ENCODE measurements at places on chromosomes 11 and 22.

DNA sequence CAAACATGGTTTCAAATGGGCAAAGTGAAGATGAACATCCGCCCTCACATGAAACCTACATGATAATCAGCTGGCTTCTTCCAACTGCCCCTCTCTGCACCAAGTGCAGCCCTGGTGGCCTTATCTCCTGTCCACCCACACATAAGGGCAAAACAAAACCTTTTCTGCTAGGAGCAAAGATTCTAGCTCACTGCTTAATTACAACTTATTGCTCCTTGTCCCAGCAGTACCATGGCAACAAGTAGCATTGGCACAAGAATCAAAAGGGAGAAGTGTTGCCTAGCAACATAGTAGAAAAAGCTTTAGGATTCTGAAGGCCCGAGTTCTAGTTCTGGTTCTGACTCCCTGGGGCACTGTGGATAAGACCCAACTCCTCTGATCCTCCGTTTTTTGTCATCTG is 68.7 kb upstream of the BMAL1 start:
- no peak for DNase-seq

GRCh38 chr22:49667236-49667635 is 160.4 kb downstream of the BRD1 start:
- DNase-seq: peak; percentile 52

GRCh38 chr11:2885017-2885677 is 428 bp downstream of the CDKN1C start:
- DNase-seq: peak; percentile 63

DNA sequence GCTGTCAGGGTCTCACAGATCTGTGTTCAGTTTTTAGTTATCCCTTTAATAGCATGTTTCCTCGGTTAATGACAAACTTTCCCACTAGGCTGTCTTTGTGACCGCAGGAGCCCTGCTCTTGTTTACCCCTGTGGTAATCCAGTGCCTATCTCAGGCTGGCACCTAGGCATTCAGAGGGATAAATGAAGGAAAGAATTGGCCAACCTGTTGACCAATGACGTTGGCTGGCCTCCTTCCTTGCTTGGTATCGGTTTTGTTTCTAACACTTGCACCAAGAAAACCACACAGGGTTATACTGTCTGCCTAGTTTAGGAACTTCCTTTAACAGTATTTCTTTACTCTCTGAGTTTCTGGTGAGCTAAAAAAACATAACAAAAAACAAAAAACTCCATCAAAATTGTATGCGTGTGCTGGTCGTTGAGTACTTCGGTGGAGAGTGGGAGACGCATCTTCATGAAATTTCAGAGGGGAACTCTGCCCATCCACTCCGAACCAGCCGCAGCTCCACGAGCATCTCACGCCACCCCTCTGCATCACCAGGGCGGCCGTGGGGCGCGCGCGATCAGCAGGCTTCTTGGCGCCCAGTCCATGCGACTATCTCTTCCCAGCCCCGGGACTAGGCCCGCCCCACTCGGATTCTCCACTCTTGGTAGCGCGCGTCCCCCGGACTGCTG is 563 bp upstream of the ENDOD1 start:
- DNase-seq: no peak

GRCh38 chr11:69387409-69387885 is 93.5 kb downstream of the MYEOV start:
- DNase-seq: no peak

DNA sequence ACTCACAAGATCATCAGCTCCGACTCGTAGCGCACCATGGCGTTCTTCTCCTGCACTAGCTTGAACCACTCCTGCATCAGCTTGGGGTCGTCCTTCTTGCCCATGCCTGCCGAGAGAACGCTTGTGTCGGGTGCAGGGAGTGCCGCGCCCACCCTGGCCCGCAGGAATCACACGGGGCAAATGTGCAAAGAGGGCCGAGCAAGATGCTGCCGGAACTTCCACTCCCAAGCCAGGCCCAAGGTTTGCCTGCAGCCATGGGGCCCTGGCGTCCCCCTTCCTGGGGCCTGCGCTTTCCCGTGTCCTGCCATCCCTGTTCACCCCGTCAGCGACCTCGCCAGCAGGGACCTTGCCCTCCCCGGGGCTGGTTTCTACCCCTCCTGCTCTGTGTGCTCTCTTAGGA is 16.9 kb upstream of the BID start:
- DNase-seq: no peak

DNA sequence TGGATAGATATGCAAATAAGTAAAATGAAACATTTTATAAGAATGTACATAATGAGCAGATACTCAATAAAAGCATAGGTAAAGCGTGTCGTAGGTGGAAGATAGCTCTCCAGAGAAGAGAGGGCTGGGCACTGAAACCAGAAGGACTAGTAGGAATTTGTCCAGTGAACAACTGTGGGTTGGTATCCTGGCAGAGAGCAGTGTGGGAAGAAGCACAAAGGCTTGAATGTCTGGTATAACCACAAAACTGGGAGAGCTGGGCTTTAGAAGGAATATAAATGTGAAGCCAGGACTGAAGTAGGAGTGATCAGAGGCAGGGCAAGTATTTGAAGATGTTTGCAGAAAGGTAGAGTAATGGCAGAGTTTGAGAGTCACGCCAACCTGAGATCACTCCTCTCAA is 33.1 kb upstream of the CARD16 start:
- DNase-seq: no peak

DNA sequence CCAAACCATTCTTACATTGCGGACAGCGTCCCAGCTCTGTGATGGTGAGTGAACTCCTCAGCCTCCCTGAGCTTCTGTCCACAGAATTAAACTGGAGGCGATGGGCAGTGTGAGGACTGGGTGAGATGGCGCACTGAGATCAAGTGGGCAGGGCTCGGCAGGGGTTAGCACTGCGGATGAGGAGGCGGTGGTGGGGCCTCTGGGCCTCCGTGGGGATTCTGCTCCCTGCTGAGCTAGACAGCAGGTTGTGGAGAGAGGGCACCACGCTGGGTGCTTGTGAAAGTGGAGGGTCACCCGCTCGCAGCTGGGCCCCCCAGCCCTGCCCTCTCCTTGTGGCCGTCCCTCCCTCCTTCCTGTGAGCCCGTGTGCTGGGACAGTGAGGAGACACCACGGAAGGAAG is 25.6 kb upstream of the PARVG start:
- no peak for DNase-seq

DNA sequence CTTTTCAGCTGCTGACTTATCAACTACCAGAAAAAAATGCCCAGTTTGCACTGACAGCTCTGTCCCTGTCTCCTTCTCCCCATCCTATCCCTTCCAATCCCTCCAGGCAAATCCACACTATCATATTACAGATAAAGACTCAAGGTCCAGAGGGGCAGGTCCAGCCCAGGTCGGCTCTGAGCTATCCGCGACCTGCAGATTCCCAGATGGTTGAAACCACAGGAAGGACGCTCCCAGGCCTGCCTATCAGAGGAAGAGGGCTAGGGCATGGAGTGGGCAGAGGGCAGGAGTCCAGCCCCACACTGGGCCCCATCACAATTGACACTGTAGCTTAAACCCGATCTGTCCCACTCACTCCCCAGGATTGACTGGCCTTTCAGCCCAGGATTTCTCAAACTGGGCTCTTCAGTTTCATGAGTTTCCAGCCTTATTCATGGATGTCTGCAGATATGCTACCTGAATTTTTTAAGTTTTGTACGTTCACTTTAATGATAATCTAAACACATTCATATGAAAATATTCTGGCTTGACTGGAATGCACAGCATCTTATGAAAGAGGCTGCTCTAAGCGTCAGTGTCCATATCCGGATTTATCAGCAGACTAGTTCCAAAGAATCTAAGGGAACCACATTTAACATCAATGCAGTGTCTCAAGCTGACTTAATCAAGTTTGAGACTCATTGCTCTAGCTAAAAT is 16.4 kb upstream of the FCHSD2 start:
- no peak for DNase-seq

Data from left ventricle myocardium inferior (tissue), 1 donor.